ENCODE measurements at places on chromosomes 7 and 10.

DNA sequence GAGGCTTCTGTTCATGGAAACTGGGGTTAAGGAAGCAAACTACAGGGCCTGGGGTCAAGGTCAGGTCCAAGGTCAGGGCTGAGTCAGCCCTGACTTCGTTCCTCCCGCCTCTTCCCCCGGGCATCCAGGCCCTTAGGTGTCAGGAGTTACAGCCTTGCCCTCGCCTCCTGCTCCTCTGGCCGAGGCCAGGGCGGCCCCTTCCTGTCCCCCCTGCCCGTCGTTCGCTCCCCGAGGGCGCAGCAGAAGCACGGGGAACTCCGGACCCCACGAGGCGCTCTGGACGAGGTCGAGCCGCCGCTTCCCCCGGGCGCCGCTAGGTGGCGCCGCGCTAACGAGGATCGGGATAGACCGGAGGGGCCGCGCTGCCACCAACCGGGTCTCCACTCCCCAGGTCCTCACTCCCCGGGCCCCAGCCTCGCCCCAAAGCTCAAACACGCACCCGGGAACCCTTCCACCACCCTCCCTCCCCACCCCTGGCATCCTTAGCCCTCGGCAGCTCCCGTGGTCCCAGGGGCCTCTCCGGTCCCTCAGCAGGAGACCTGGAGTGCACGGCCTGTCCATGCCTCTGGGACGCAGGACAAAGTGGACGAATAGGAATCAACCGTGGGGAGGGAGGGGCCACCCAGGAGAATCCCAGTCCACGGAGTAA lies 59.2 kb upstream of the MYL10 start:
- DNase-seq: peak; percentile 94

GRCh38 chr7:47092336-47092735 lies 489.6 kb downstream of the TNS3 start:
- DNase-seq: no peak

- DNase-seq: no peak
These were observed 291.4 kb downstream of the SFMBT2 start for GRCh38 chr10:7119325-7120015.

- no peak for DNase-seq
These were observed 282.3 kb upstream of the SHH start for GRCh38 chr7:156094350-156095146.

DNA sequence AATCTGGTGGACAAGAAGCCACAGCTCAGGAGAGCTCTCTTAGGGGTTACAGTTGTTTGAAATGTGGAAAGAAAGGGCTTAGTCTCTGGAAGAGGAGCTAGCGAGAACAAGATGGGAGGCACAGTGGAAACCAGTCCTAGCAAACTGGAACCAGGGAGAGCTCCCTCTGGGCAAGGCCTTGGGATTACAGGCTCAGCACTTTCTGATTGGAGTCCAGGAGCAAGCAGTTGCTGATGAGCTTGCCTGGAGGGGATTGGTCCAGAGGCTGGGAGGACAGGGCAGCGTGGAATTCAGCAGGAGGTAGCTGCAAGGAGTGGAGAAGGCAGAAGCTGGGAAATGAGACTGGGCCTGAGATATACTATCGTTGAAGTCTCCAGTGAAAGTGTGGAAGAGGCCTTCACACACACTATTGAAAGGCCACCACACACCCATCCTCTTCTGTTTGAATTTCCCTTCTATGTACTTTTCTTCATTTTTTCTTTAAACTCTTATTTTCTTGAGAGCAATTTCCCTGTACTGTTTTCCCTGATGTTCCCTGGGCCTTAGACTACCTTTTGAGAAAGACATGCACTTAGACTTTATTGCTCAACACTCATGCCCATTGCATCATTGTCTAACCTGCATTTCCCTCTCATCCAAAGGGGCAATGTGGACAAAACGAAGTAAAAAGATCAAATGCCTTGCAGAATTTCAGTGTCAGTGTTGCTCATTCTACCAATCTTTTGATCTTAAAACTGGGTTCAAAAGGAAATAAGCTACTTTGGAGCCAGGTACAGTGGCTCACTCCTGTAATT lies 57.8 kb upstream of the LANCL2 start:
- no peak for DNase-seq

GRCh38 chr10:124688889-124689670 lies 55.1 kb downstream of the FAM53B start:
- DNase-seq: peak; percentile 85

Measured in GM13976 (cell line).